Calu3 (cell line): ENCODE measurements at places on chromosomes 6 and 20. TPM values are rescaled to one million over a fixed set of nuclear protein-coding genes. Genes with fewer than 3 reads are reported as not detected.
A peak's percentile ranks its signal among the peaks of the same experiment; 100 is the strongest.

- H3K4me1 ChIP-seq: peaks cover 22% of the 10 kb centered on the region
- DNase-seq: no peak
- no peak overlapping the region for H3K27ac ChIP-seq
- no peaks in the 10 kb centered on the region for H3K27me3 ChIP-seq
Observed at GRCh38 chr6:164398647-164399046, 910.8 kb downstream of the C6orf118 start.

DNA sequence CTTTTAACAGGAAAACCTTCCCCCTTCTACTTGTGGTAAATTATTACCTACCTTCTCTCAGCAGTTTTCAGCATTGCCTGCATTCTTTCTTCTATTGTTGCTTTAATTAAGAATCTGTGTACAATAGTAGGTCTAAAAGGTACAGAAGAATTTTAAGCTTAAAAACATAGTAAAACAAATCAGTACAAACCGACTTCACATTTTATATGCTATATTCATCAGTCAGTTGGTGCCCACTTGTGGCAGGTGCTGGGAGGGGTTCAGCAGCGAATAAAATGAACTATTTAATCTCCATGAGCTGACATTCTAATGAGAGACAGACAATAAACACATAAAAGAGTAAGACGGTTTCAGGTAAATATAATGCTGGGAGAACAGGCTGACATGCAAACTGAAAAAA is 73.4 kb upstream of the FBXO30 start:
- peak; percentile 1 for DNase-seq
- no peaks in the 10 kb centered on the region for H3K4me1 ChIP-seq
- no peak overlapping the region for H3K27ac ChIP-seq
- no peak overlapping the region for H3K4me3 ChIP-seq
- no peaks in the 10 kb centered on the region for H3K27me3 ChIP-seq

Gene BFSP1
- 0.81 and 0.94 TPM in 2 replicates for total RNA-seq

DNA sequence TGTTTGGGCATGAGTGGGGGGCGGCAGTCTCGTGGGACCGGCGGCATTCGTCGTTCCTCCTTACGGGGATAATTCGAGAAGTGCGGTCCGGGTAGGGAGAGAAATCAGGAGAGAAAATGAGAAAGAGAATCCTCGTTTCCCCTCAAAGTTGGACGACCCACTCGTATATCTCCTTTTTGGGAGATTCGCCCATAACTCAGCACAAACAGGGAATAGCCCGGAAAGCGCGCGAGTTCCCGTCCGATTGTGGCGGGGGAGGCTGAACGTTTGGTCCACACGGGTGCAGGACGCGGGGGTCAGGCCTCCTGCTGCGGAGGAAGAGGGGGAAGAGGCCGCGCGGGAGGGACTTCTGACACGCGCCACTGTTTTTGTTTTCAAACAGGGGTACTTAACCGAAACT is 42.4 kb downstream of the POPDC3 start:
- H3K27ac ChIP-seq: no peak overlapping the region
- no peak for DNase-seq
- H3K4me3 ChIP-seq: peak overlapping the region; percentile 64
- no peaks in the 10 kb centered on the region for H3K27me3 ChIP-seq
